ENCODE measurements at places on chromosomes 5 and 9.

DNA sequence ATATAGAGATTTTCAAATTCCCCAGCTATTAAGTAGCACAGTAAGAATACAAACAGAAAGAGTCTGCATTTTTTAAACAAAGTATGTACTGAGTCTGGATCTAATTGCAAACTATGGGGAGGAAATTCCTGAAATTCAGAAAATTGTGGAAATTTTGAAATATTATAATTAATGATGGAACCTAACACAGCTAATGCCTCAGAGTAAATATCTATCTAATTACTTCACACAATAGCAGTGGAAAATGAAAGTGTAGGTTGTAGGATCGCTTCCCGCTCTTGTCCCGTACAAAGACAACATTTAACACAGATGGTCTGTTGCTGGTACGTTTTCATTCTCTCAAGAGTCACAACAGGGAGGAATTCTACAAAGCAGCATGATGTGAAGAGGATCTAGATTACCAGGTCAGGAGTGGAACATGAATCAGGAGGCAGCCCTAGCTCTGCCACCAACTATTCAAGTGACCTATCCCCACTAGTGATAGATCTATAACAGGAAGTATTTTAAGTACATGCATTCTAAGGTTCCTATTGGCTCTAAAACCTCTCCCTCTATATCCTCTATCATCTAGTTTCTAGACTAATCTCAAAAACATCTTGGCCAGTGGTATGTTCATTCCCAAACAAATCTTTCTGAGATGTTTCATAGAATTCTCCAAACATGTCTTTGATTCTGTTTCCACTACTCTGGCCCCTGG, 58.9 kb upstream of the GRAMD2B start:
- DNase-seq, result no peak

DNA sequence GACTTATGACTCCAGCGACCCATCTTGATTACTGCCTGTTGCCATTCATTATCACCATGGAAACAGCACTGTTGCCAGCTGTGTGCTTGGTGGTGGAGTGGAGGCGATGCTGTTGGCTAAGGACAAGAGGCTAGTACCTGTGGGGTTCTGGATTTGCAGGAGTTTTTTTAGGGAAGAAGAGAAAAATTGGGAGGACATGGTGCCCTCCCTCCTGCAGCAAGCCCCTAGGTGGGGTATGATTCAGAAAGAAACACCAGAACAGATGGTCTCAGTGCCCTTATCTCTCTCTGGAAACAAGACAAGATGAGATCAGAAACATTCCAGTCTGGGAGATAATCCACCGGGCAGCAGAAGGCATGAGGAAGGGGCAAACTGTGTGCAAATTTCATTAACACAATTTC, 87.8 kb upstream of the TLR4 start:
- DNase-seq, result no peak

- DNase-seq, result no peak
Measured at GRCh38 chr5:181133610-181134231, 2.8 kb upstream of the OR2V1 start.

- DNase-seq, result no peak
Measured at GRCh38 chr5:76305269-76305668, 97.8 kb upstream of the IQGAP2 start.

- no peak for DNase-seq
Measured at GRCh38 chr5:59133764-59134261, 550.9 kb downstream of the RAB3C start.

- DNase-seq, result no peak
Measured at GRCh38 chr9:87157366-87158031, 210.2 kb upstream of the GAS1 start.

All from H9 (cell line).